Ammon's horn (tissue), 1 donor: ENCODE measurements at places on chromosomes 2 and 18.
A peak's percentile ranks its signal among the peaks of the same experiment; 100 is the strongest.

DNA sequence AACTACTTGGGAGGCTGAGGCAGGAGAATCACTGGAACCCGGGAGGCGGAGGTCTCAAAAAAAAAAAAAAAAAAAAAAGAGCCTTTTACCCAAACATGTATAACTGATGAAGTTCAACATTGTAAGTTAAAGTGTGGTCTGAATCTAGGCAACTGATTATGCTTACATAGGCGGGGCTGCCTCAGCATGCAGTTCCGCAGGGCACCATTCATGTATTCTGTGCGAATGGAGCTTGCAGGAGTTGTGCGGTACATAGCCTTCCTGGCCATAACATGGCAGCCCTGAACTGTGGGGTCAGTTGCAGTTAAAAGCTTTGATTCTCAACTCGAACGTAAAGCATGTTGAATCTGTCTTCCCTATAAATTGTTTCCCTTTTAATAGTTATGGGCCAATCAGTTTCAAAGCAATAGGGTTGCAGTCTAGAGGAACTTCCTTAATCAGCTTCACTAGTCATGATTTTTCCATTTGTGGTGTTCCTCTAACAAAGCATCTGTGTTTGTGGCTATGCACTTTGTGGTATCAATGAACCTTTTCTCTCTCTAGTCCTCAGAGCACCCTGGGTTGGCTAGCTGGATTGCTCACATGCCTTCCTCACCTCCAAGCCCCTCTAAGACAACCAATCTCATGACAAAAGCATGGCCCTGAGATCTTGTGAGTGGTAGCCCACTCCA is 30.6 kb upstream of the CEP68 start:
- DNase-seq, result peak; percentile 40

DNA sequence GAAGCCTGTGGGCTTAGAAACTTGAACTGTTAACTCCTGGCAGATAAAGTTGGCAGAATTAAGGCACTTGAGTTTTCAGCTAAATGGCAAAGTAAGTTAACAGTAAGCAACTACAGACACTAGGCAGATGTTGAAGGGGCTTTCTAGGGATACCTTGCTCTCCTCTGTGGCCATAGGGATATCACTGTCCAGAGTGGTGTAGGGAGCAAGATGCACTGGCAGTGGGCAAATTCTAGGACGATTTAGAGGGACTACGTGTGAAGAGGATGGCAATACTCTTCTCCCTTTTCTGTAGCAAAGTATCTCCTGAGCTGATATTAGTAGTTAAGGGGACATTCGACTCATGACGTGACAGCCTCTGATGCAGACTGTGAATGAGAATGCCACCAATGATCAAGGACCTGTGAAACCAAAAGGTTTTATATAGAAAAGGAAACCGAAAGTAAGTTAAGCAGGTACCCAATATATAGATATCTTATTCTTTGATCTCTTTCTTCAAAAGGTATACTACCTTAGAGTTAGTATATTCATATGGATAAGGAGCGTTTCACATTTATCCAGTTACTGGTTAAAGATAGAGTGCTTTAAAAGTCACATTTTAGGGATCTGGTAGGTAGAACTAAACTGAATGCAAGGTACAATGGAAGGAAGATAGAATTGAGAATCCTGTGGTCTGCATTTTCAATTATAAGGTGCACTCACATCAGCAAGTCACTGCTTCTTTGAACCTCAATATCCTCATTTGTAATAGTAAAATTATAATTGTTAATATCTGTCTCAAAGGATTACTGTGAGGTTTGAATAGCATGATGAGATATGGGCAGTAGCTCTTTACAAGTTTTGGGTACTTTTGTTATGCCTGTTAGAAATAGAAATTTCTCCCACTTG is 106.4 kb downstream of the KCNH7 start:
- no peak for DNase-seq

DNA sequence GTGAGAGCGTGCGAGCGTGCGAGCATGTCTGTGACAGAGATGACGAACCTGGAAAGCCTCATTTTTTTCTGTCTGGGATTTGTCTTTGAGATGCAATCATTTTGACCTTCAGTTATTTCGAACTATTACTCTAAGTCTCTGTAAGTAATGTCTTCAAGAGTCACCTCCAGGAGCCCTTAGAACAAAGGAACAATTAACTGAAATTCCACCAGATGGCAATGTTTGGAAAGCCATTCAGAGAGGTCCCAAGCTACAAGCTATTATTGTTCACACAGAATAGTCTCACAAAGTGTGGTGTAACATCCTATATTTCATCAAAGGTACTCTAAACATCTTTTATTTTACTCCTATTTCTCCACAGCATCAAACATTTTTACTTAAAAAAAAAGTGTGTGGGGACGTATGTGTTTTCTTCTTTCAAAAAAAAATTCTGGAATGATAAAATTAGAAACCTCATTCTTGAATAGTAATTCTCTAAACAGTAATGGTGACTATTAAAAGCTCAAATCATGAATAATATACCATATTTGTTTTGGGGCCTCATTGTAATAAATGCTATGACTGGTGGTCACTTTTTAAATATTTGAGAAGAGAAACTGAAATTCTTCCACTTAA is 35.1 kb upstream of the MAPRE2 start:
- peak; percentile 80 for DNase-seq

DNA sequence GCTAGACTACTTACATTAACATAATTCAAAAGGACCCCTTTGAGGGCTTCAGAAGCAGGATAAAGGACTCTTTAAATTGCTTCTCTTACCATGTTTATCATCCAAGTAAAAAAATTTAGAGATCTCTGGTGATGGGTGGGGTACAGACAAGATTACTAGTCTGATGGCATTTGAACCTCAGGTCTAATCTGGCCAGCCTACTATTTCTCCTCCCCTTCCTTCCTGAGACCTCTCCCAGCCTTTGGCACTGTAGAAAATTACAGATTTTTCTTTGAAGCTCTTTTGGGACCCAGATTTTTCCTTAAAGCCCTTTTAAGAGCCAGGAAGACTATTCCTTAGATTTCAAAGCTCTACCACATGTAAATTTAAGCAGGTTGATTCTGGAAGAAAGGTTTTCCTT is 28.9 kb downstream of the GCA start:
- DNase-seq, result no peak

DNA sequence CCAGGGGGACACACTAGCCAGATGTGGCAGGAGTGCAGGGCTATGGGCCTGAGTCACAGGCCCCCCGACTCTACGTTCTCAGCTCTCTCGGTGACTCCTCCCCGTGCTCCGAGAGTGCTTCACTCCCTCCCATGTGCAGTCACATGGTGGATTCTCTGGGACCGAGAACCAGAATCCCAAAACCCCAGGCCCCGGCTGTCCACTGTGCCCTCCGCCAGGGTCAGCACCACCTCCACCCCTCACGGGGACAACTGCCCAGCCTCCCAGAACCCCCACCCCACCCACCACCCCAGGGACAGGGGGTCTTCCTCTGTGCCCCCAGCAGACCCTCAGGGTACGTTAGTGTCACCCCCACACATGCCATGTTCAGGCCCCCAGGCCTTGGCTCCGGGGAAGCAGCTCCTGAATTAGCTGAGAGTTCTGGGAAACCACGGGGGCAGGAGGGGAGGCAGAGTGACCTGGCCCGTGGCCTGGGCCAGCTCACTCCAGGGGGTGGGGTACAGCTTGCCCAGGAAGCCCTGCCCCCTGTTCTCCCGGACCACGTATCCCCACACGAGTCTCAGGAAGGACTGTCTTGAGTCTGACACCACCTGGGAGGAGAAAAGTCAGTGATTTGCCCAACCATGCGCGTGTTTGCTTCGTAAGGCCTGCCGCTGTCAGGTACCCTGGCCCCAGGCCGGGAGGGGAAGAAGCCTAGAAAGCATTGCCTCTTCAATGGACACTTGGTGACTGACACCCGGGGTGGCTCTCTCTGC is 4.4 kb downstream of the RAMP1 start:
- no peak for DNase-seq

GRCh38 chr18:12890964-12891363 is 6.9 kb upstream of the PTPN2 start:
- DNase-seq, result no peak

DNA sequence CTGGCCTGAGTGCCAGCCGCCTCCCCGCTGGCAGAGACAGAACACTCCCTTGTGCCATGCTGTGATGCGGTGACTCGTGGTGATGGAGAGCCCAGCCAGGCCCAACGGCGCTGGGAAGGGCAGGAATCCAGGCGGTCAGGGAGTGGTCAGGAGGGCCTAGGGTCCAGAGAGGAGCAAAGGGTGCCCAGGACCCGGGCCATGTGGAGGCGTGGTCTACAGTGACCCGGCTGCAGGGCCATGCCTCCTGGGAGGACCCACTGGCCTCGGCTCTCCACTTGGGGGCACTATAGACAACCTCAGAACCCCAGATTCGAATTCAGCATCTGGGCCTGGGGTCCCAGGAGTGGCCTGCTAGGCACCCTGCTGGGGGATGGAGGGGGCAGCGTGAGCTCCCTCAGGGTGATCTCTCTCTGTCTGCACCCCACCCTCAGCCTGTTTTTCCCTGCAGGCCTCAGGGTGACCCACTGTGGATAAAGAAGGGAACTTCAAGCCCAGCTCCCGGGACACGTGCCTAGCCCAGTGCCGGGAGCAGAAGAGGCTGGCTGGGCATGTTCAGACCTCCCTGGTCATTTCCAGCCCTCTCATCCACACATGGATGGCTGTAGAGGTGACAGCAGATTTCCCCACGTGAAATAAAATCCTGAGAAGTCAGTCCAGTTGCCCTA is 13.0 kb downstream of the AMER3 start:
- DNase-seq, result no peak

DNA sequence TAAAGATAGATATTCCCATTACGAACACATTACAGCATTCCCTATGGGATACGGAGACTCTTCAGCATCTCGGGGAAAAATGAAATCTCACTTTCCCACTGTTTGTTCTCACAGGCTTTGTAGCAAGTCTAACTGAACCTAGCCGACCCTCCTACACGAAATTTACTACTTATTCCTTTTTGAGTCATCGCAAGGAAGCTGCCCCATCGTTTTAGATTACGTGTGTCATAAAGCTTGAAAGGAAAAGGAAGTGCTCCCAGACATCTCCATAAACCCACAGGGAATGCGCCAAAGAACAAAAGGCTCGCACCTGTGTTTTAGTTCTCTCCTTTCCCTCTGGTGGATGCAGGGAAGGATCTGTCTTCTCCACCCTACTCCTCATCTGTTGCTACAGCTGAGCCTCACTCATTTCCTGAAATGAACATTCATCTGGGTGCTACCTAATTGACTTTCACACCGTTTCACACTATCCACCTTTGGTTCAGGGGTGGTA is 76.2 kb upstream of the STK39 start:
- no peak for DNase-seq

DNA sequence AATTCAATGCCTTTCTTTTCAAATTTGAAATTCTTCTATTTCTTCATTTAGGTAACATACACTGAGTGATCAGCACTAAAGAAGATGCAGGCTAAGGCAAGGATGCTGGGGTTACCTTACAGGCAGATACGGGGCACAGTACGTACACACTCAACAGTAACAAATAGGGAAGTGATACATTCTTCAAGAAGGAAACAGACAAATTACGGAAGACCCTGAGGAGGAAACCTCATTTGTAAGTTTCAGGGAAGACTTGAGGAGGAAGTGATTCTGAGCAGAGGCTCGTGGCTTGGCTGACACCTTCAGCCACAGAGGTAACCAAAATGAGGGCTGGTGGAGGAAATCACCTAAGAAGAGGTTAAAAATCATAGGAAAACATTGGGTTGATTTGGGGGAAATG is 1108.3 kb upstream of the KLHL29 start:
- DNase-seq, result no peak

DNA sequence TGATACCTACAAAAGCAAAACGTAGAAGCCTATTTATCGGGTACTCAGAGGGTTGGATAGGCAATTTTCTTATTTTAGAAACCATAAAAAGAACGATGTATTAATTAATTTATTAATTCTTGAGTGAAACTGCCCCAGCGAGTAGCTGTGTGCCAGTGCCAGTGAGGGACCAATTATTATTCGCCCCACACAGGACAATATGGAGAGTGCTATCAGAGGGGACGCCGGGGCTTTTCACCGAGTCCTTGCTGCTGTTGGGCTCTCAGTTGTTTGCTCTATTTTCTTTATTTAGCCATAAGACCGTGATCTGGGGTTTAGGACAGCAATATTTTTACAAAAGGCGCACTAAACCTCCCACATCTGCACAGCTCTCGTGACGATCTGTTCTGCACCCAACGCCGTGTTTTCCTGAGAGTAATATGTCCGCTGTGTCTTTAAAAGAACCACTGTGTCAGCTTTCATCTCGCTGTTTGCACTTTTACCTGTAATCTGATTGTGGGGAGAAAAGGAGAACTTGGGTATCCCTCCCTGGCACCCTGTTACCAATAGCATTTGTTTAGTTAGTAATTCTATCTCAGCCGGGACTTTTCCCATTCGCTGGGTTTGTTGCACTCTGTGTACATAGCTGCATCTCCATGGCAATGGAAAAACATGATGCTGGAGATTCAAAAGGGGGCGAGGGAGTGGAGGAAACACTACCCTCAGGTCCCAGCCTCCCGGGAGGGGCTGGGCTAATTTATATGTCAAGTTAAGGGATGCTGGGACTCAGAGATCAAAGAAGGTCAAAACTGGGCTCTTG is 30.1 kb upstream of the ZNF516 start:
- DNase-seq, result peak; percentile 36
